ENCODE measurements at places on chromosomes 12 and 14. TPM values are rescaled to one million over a fixed set of nuclear protein-coding genes. Genes with fewer than 3 reads are reported as not detected.
A peak's percentile ranks its signal among the peaks of the same experiment; 100 is the strongest.

Gene CHFR
- total RNA-seq = 51.9 TPM

Gene KLHL33
- 0.04 TPM for total RNA-seq

Gene NDUFB1
- total RNA-seq = 147 TPM

Gene KRT82
- total RNA-seq = not detected

Gene PPP1CC
- total RNA-seq = 290 TPM

Gene CISTR
- not detected for total RNA-seq

GRCh38 chr14:92649934-92650545 lies 98.4 kb downstream of the LGMN start:
- DNase-seq = no peak
- H3K27me3 ChIP-seq = no peaks in the 10 kb centered on the region
- no peaks in the 10 kb centered on the region for H3K4me1 ChIP-seq
- H3K4me3 ChIP-seq = no peak overlapping the region
- H3K36me3 ChIP-seq = no peaks in the 10 kb centered on the region
- no peak overlapping the region for H3K27ac ChIP-seq

- peaks cover 5% of the 10 kb centered on the region for H3K4me1 ChIP-seq
- H3K4me3 ChIP-seq = no peak overlapping the region
- DNase-seq = no peak
- H3K36me3 ChIP-seq = no peaks in the 10 kb centered on the region
- no peak overlapping the region for H3K27ac ChIP-seq
Observed at GRCh38 chr12:6759741-6760140, 6.4 kb upstream of the PTMS start.

DNA sequence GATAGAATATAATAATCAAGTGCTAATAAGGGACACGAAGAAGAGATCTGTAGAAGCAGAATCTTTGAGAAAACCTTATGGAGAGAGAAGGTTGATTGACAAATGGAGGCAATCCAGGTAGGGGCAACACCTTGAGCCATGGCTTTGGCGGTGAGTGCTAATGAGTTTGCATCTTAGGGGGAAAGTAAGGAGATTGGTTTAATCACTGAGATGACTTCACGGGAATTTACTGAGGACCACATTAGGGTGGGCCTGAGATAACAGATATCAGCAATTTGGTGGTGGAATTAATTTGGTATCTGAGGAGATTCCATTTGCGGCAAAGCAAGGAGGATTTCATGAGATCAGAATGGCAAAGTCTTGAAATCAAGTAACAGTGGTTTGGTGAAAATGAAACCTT lies 1.8 kb upstream of the LARP4 start:
- peaks cover 4% of the 10 kb centered on the region for H3K36me3 ChIP-seq
- H3K27ac ChIP-seq = no peak overlapping the region
- peaks cover 2% of the 10 kb centered on the region for H3K4me1 ChIP-seq
- no peaks in the 10 kb centered on the region for H3K27me3 ChIP-seq

DNA sequence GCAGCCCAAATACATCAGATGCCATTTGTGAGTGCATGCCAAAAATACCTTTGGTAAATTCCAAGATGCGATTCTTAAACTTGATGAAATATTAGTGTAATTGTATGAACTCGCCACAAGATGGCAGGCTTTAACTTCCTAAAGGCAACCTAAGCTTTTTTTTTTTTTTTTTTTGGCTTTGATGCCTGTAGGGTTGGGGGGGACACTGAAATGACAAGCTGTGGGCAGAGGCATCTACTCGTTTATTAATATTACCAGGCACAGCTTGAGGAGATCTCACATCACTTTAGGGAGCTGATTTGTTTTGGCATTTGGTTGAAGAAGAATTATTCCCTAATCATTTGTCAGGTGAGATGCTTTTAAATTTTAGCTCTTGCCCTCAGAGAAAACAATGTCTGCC lies 126.7 kb upstream of the CCDC196 start:
- H3K27ac ChIP-seq = no peak overlapping the region
- no peak for DNase-seq
- H3K4me3 ChIP-seq = no peak overlapping the region
- H3K4me1 ChIP-seq = no peaks in the 10 kb centered on the region
- H3K36me3 ChIP-seq = no peaks in the 10 kb centered on the region

- H3K4me3 ChIP-seq = no peak overlapping the region
- H3K4me1 ChIP-seq = peaks cover 14% of the 10 kb centered on the region
- no peaks in the 10 kb centered on the region for H3K27me3 ChIP-seq
- H3K36me3 ChIP-seq = no peaks in the 10 kb centered on the region
Observed at GRCh38 chr12:115867854-115868253, 409.6 kb downstream of the MED13L start.

GRCh38 chr12:53483979-53484377 lies 15.3 kb downstream of the MAP3K12 start:
- no peak overlapping the region for H3K4me3 ChIP-seq
- DNase-seq = no peak
- H3K36me3 ChIP-seq = peaks cover 68% of the 10 kb centered on the region
- H3K27me3 ChIP-seq = no peaks in the 10 kb centered on the region

GRCh38 chr14:104757238-104757585 lies 4.3 kb downstream of the SIVA1 start:
- H3K27me3 ChIP-seq = no peaks in the 10 kb centered on the region
- no peak overlapping the region for H3K4me3 ChIP-seq
- peaks cover 32% of the 10 kb centered on the region for H3K36me3 ChIP-seq
- no peaks in the 10 kb centered on the region for H3K4me1 ChIP-seq
- DNase-seq = no peak

- no peak for DNase-seq
- H3K4me1 ChIP-seq = no peaks in the 10 kb centered on the region
- H3K4me3 ChIP-seq = no peak overlapping the region
- H3K27ac ChIP-seq = no peak overlapping the region
Observed at GRCh38 chr14:30681752-30682355, 59.7 kb downstream of the SCFD1 start.

- H3K27me3 ChIP-seq = no peaks in the 10 kb centered on the region
- no peak overlapping the region for H3K4me3 ChIP-seq
- no peaks in the 10 kb centered on the region for H3K4me1 ChIP-seq
- DNase-seq = peak; percentile 74
Observed at GRCh38 chr14:103292426-103293374, 41.3 kb upstream of the EIF5 start.

DNA sequence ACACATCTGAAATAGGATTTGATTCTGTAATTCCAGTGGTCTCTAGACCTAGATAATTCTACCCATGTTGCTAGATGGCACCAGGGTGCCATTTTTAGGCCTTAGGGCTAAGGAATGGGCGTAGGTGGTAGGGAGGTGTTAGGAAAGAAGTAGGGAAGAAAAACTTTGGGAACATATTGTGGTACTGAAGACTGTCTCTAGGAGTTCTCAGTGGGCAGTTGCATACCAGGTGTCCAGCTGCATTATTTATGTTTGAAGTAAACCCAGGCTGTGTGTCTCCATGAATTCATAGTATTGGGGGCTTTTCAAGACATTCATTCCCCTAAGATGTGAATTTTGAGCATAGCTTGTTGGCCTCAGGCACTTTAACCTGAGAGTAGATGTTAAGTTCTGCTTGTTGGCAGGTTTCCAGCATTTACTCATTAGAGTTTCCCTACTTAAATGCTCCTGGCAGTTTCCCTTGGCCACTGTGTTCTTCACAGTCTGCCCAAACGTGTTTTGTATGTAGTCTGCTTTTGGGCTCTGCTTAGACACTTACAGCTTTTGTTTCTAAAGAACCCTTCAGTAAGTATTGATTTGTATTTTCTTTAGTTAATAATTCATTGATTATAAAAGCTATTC lies 31.5 kb upstream of the CCT2 start:
- H3K4me1 ChIP-seq = no peaks in the 10 kb centered on the region
- H3K36me3 ChIP-seq = no peaks in the 10 kb centered on the region
- no peak for DNase-seq
- no peak overlapping the region for H3K27ac ChIP-seq
- no peaks in the 10 kb centered on the region for H3K27me3 ChIP-seq

DNA sequence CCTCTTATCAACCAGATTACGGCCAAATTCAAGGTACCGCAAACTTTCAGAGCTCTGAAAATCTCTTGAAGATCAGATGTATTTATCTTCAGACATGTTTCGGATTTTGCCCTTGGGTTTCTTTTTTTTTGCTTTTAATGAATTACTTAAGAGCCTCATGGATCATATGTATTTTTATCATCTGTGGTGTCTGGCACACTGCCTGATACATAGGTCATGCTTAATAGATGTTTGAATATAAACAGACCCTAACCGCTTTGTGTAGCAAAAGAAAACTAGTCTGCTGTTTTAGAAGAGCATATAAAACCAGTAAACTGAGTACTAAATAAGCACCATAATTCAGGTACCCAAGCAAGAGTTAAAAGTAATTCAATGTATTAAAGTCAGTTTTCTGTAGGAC lies 20.1 kb upstream of the TBK1 start:
- H3K36me3 ChIP-seq = peaks cover 68% of the 10 kb centered on the region
- DNase-seq = no peak
- H3K27me3 ChIP-seq = no peaks in the 10 kb centered on the region
- H3K4me1 ChIP-seq = no peaks in the 10 kb centered on the region
